ENCODE measurements at places on chromosomes 12 and 14.

DNA sequence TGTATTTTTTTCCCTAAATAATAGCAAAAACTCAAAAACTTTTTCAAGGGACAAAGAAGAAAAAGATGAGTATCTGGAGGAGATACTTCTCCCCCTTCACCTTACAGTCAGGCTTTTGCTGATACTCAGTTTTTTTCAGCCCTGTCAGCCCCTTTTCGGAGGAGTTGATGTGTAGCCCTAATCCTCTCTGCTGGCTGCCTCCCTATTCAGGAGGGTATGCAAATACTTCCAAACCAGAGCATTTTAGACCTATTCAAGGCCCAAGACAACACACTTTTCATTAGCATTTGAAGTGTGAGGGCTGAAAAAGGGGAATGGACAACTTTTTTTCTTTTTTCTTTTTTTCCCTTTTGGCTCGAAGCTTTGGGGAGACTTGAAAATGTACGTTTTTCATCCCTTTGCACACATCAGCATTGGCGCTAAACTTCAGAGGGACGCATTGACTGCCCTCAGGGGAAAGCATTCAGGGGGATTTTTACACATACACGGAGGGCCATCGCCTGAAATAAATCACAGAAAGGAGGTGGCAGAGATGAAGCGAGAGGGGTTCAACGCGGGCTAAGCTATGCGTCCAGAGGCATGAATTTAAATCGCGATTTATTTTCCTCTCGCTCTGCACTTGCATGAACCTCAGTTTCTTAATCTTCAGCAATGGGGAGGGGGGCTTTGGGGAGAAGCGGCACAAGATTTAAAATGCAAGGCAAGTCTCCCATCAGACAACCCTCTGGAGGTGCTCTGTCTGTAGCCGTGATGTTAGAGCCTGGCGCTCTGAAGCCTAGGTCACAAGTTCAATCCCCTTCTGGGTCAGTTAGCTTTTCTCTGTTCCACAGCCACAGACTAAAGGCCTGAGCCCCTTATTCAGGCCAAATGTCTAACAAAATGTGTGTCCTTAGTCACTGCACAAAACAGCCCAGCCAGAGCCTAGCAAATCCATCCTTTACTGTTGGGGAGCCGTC is 86.3 kb downstream of the ASCL1 start:
- DNase-seq = peak; percentile 3

GRCh38 chr12:54019924-54020590 is 8.2 kb upstream of the HOXC6 start:
- DNase-seq = no peak

DNA sequence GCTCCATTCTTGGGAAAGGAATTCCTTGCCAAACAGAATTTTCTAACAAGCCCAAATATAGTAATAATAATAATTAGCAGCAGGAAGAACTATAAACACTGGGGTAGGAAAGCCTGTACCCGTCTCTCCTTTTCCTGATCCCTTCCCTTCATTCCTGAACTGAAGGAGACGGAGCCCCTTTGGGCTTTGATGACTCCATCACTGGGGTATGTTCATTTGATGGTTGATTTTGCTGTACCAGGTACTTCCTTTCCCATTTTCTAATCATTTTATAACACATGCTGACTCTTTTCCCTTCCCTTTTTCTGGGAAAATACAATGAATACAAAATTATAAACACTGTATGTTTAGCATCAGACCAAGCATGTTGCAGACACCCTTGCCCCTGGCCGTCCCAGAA is 3.6 kb upstream of the RCOR1 start:
- DNase-seq = no peak

GRCh38 chr12:114690267-114691135 is 6.5 kb upstream of the TBX3 start:
- no peak for DNase-seq

GRCh38 chr12:92546635-92547348 is 156.0 kb upstream of the PLEKHG7 start:
- no peak for DNase-seq

GRCh38 chr14:97976861-97977260 is 1179.7 kb downstream of the VRK1 start:
- no peak for DNase-seq

- DNase-seq = no peak
These were observed 46.6 kb upstream of the FOXJ2 start for GRCh38 chr12:7985802-7986418.

DNA sequence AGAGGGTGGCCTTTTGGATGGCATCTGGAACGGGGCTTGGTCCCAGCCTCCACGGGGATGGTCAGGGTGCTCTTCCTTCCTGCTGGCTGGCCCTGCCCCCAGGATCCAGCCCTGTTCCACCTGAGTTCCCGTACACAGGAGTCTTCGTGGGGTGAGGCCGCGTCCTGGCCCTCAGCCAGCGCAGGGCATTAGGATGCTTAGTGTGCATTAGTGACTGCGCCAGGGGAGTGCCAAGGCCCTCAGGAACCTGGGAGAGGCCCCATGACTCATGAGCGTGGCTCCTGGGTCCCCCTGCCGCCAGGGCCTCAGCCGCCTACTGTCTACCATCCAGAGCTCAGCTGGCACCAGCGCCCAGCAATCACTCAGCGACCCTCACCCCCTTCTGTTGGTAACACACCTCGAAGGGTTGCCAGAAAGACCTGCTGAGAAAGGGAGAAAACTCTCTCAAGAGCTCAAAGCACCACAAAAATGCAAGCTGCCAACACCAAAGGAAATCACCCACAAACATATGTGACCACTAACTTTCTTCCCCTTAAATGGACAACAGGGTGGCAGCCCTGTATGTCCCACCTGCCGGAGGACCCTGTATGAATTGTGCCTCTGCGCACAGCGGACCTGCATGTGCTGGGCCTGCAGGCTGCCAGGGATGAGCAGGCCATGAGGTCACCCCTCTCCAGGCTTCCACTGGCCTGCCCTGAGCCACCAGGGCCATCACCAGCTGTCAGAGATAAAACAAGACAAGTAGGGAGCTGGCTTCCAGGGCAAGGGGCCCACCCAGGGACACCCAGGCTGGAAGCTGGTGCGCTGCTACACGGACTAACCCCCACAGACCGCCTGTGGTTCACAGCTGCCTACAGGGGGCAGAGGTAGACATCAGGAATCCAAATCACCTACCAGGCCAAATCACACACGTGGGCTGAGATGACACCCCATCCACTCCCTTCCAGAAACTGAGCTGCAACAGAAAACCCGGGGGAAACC is 28.7 kb downstream of the CCDC85C start:
- DNase-seq = peak; percentile 83

- DNase-seq = no peak
These were observed 272.3 kb downstream of the TMTC2 start for GRCh38 chr12:82958966-82959365.

DNA sequence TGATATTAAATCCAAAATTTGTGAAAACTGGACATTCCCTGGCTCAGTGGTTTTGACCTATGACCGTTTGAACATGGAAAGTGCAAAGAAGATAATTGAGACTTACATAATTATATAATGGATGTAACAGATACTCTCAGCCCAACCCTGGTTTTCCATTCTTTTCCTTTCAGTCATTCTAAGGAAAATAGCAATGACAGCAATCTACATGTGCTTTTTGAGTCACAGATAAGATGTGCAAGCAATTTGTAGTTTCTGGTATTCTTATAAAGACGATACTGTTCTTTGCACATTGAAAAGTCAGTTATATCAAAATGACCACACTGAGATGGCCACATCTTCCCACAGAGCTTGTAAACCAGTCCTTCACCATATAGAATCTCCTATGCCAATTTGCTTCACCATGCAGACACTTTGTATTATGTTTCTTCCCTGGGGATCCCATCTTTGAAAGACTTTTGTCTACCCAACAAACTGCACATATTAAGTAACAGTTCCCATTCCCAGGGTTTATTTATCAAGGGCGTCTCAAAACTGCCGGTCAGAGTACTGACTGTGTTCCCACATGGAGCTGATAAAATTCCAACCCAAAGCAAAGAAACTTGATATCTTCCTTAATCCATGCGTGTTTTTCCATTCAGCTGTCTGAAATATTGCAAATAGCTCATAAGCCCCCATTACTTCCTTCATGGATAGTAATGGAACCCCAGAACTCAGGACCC is 34.8 kb downstream of the PLXNC1 start:
- no peak for DNase-seq

GRCh38 chr12:2247596-2247995 is 194.8 kb downstream of the CACNA1C start:
- no peak for DNase-seq

DNA sequence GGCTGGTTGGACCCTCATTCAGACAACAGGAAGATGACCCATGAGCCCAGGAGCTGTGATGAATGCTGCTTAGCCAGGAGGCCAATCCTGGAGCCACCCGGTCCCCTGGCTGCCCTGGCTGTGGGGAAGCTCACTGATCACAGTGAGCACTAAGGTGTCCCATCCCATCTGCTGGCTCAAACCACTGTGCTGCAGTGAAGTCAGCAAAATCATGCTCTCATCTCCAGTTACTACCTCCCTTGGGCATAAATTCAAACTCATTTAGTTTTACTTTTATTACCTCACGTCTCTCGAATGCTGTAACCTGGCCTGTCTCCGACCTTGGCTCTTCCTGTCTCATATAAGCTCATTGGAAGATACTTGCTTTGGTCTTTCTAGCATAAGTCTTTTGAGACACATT is 112.4 kb downstream of the APAF1 start:
- DNase-seq = no peak

DNA sequence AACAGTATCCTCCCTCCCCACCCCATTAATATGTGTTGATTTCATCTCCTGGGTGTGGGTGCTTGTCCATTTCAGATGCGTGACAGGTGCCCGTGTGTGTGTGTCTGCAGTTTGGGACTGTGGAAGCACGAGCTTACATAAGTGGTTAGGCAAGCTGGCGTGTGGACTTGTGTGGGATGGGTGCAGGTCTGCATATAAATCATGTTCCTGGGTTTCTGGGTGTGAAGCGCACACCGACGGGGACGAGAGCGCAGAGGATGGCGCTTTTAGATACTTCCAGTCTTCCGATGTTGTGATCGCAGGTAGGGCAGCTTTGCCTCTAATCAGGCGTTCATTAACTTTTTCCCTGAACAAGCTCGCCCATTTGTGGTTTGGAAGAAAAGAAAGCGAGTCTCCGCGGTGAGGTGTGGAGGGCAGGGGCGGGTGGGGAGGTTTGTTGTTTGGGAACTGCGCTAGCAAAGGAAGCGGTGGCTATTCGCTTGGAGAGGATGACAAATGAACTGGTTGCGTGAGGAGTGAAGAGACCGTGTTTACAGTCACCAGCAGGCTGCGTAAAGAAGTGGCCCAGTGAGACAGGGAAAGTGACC is 865 bp downstream of the RGS6 start:
- DNase-seq = peak; percentile 38

DNA sequence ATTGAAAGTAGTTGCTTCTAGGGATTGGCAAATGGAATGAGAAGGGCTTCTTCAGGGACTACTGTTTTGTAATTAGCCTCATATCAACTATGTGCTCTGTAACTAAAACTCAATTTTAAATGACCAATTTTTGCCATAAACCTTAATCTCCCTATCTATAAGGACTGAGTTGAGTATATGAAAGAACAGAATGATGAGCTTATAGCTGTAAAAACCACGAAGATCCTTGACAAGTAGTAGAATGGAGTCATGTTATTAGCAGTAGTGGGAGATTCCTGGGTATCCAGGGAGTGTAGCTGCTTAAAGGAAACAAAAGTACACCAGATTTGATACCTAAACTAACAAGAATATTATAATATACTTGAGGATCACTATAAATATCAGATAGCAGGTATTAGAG is 28.0 kb downstream of the LGALS3 start:
- DNase-seq = no peak

DNA sequence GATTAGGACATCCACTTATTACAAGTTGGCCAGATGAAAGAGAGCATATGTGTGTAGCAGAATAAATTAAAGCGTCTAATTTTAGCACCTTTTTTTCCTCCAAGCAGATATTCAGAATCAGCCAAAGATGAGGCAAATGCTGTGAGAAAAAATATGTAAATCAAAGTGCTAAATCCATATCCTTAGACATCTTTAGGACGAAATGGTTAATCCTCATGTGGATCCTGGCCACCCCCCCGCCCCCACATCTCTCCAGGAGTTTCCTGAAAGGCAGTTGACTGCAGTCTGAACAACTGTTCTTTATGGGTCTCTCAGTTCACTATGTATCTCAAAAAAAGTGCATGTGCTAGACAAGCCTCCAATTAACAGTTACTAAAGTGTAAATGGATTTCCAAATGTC is 1768.1 kb upstream of the SEL1L start:
- DNase-seq = no peak

GRCh38 chr14:104895207-104895785 is 29.4 kb upstream of the PLD4 start:
- DNase-seq = no peak

GRCh38 chr12:119838826-119839600 is 38.1 kb downstream of the CIT start:
- no peak for DNase-seq

GRCh38 chr12:96313606-96314005 is 86.6 kb downstream of the CDK17 start:
- no peak for DNase-seq

DNA sequence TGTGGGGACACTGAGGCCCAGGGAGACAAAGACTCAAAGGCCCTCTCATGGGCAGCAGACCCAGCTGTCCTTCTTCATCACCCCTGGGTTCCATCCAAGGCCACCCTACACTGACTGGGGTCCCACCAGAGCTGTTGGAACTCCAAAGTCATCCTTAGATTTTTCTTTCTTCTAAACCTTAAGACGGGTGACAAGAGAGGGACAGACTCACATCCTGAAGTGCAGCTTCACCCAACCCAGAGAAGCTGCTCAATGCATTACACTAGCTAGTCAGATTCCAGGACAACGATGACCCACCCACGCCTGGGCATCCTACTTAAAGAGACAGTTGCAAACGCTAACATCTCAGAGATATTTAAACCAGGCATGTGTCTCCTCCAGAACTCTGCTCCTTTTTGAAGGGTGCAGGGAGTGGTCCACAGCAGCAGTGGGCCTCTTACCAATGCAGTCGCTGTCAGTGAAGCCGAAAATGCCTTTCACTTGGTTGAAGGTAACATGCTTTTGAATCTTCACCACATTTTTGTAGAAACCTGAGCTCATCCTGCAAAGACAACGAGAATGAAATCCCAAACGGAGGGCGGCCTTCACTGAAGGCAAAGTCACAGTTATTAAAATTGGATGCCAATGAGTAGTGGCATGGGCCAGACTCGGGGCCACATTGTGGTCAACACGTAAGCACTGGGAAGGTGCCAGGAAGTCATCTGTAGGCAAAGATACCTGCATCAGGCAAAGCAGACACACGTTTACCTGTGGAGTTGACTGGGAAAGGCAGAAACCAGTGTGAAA is 23.4 kb downstream of the SLC25A47 start:
- no peak for DNase-seq
